ENCODE measurements at places on chromosomes 6 and 20.

DNA sequence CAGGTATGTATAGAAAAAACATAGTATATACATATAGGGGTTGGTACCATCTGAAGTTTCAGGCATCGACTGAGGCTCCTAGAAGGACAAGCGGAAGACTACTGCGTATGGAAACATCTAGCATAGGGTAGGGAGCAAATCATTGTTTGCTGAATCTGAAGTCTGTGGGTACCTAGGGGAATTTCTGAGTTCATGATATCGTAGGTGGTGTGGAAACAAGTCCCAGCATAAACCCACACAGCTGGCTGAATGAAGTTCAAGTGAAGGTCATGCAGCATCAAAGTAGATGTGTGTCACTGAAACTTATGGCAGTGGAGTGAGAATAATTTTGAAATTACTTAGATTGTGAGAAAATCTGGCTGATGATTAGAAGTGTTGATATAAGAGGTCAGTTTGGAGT lies 39.4 kb downstream of the MAP7 start:
- DNase-seq: no peak

DNA sequence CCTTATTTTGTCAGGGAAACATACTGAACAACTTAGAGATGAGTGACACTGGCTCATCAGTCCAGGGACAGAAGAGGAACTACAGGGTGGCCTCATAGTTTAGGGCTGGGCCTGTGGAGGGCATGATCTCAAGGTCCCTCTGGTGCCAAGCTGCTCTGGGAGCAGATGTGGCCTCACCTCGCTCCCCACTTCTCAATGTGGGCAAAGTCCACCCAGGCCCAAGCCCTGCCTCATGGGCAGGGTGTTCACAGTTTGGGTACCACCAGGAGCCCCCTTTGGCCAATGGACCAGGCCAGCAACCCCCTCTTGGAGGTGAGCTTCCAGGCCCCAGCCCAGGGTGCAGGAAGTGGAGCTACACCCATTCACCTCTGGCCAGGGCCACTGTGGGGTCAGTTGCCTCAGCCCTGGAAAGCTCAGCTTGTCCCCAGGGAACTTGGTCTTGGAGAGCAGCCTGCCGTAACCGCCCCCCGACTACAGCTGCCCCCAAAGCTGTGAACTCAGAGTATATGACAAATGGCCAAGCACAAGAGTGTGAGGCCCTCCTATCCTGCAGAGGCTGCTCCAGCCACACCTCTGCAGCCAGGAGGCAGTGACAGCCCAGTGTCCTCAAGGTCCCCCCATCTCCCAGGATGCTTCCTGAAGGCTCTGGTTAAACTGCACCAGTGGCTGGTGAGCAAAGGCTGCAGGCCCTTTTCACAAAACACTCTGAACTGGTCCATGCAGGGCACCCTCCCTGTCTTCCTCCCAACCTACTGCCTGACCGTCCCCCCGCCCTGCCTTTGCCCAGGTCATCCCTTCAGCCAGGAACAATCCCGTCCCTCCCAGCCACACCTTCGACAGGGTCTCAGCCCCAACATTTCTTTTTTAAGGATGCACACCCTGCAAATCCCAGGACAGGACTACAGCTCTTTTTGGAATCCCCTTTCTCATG lies 3.6 kb downstream of the ADISSP start:
- no peak for DNase-seq

- no peak for DNase-seq
Observed at GRCh38 chr6:129890164-129890563, 29.0 kb upstream of the TMEM244 start.

DNA sequence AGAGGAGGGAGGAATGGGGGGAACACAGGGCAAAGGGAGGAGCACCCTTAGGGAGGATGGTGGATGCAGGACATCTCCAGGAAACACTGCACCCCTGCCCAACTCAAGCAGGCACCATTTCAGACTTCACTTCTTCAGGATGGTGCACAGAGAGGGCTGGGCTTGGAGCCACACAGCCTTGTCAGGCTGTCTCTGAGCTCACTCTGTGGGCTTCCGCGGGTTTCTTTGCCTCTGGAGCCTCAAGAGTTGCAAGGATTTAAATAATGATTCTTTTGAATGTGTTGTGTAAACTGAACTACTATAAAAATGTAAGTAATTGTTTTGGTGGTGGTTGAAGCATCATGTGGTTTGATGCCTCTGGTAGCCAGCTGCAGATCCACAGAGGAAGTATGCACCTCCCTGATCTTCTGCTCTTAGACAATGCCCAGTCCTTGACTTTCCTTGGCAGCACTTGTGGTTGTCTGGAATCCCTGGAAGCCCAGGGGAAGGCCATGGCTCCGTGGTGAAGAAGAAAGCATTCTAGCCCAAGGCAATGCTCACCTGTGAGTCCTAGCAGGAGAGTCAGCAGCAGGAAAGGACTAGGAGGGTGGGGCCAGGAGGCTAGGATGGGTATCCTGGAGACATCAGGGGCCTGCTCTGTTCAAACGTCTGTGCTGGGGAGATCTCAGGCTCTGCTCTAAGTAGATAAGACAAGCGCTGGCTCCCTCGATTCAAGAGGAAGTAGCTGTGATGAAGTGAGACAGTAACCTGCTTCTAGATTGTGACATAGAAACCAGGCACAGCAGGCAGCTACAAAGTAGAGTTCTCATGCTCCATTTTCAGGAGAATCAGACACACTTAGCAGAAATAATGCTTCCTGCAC lies 50.2 kb upstream of the SIRPG start:
- no peak for DNase-seq

GRCh38 chr6:14386263-14386662 lies 268.7 kb downstream of the CD83 start:
- no peak for DNase-seq

- no peak for DNase-seq
Observed at GRCh38 chr6:135465307-135465706, 32.2 kb downstream of the AHI1 start.

DNA sequence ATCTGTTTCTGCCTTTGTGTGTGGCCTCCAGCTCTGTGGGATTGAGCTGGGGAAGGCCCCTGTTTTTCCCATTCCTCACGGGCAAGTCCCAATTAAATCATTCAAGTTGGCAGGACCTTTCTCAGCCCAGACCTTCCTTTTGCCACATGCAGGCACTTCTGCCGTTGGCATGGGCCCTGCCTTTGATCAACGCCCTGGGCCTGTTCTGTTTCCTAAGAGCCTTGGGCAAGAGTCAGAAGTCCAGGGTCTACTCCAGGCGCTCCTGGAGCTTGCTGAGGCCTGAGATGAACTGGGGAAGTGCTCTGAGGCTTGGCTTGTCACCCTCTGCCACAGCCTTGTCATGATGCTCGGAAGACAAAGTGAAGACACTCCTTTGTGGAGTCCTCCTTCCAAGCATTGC lies 7.1 kb downstream of the IP6K3 start:
- no peak for DNase-seq

DNA sequence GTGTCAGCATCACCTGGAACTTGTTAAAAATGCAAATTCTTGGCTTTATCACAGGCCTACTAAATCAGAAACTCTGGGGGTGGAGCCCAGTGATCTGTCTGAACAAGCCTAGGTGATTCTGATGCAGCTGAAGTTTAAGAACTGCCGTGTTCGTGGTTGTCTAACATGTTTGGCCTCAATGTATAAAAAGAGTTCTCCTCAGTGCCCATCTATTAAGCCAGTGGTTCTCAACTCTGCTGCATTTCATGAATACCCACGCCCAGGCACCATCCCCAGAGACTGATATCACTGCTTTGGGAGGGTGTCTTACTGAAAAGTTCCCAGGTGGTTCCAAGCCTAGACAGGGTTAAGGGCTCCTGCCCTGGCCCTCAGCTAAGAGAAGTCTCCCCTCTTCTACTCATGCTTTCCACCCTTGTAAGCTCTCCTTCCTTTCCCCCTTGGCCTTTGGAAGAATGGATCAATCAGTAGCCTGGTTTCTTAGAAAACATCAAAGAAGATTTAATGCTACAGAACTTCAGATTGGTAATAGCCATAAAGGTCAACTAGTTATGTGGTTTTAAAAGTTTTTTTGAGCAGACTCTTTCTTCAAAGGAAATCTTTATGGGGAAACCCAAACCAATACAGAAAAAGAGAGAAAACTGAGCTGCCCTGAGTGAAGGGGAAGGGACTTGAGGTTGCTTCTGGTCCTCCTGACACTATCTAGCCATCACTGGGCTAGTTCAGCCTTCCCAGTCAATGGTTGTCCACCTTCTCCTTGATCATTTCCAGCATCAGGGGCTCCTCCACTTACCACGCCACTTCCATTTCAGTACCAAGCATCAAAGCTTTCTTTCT lies 38.9 kb upstream of the TNFAIP3 start:
- no peak for DNase-seq

DNA sequence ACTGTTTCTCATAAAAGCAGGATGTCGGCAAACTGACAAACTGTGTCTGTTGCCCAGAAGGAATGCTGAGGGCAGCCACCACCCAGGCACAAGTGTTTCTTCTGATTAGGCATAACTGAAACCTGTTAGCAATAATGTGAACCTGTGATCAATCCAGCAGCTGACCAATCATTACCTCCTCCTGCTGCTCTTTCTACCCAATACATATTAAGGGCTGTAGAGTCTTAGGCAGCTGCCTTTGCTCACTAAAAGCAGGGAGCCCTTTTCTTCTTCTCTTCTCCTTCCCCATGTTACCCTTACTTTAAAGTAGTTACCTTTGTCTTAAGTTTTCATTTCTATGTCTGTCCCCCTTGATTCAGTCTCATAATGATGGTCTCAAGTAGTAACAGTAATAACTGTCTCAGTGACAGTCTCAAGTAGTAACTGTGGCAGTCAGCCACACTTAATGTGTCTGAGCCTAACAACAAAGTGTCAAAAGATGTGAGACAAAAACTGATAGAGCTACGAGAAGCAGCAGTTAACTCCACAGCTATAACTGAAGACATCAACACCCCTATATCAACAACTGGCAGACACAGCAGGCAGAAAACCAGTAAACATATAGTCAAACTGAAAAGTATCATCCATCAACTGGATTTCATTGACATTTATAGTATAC lies 37.0 kb downstream of the RANBP9 start:
- DNase-seq: no peak

GRCh38 chr6:12355354-12355753 lies 65.2 kb downstream of the EDN1 start:
- DNase-seq: no peak

- no peak for DNase-seq
Observed at GRCh38 chr6:3001773-3002293, 2.1 kb downstream of the NQO2 start.

DNA sequence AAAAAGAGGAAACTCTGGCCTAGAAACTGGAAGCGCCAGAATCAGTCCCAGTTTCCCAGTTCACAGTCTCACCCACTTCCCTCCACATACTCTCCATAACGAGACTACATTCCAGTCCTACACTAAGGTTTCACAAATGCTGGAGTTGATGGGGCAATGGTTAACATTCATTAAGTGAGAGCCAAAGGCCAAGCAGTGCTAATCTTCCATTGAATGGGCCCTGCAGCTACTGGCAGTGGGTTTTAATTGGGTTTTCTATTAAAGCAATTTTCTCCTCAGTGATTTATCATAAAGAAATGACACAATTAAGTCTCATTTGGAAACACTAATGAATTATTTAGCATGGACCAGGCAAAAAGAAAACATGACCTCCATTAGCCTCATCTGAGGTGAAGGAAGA lies 20.8 kb upstream of the NRSN1 start:
- no peak for DNase-seq

GRCh38 chr20:35263532-35264341 lies 14.2 kb downstream of the MMP24OS start:
- no peak for DNase-seq

DNA sequence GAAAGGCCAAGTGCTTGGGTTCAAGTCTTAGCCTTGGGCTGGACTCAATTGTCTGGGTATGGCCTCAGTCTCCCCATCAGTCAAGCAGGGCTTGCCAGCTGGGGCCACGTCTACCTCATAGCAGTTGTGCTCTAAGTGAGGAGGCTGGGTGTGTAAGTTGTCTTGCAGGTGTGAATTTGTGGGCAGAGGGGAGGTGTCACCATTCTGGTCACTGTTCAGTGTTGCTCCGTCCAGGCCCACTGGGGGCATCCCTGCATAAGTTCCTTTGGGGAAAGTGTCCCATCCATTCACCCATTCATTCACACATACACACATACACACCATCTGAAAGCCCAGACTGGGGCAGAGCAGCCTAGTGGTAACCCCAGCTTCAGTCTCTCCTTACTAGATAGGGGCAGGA lies 36.3 kb downstream of the TFEB start:
- DNase-seq: no peak

DNA sequence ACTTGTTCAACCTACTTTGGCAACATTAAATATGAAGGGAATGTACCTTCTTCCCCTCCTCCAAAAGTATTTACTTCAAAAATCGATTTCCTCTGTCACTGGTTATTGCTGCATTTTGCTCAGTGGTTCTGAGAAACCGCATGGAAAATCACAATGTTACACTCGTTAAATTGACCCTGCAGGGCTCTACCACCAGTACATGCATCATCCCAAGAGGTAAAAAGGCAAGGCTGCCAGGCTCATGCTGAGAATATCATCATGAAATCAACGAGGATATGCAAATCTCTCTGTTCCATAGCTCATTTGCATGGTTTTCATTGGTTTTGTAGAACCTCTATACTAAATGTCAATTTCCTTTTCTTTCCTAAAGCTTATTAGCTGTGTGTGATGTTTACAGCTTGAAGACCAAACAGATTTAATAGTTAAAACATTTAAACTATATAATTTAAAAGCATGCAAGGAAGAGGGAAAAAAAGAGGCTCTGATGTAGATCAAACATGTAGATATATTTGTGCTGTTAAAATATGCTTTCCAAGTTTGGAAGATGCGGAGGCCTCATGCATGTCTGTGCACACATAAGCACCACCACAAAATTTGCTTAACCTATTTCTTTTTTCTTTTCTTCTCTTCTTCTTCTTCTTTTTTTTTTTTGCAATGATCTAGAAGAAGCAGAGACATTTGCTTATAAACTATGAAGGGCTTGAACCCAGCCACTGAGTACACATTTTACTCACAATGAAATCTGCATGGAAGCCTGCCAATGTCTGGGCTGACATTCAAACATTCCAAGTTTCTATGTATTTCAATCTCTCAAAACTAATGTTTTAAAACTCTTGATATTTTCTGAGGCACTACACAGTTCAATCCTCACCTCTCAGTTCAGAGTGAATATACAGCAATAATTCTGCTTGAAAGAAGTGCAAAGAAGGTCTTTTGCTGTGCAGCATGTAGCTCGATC lies 194.0 kb downstream of the GMPR start:
- DNase-seq: no peak

DNA sequence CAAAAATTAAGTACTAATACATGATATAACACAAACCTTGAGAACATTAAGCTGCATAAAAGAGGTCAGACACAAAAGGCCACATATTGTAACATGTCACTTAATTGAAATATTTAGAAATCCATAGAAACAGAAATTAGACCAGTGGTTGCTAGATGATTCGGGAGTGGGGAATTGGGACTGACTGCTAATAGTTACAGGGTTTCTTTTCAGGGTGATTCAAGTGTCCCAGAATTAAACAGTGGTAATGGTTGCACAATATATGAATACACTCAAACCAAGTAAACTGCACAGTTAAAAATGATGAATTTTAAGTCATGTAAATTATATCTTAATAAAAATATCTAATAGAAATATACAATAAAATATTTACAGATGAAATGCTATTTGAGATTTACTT lies 174.5 kb downstream of the WDR27 start:
- no peak for DNase-seq

GRCh38 chr20:12504779-12505178 lies 504.0 kb upstream of the SPTLC3 start:
- DNase-seq: no peak

Data from NCI-H1105 treated with DMSO at 0.1 percent for 48 hours (cell line).